NT2/D1 (cell line): ENCODE measurements at places on chromosomes 4 and X.

DNA sequence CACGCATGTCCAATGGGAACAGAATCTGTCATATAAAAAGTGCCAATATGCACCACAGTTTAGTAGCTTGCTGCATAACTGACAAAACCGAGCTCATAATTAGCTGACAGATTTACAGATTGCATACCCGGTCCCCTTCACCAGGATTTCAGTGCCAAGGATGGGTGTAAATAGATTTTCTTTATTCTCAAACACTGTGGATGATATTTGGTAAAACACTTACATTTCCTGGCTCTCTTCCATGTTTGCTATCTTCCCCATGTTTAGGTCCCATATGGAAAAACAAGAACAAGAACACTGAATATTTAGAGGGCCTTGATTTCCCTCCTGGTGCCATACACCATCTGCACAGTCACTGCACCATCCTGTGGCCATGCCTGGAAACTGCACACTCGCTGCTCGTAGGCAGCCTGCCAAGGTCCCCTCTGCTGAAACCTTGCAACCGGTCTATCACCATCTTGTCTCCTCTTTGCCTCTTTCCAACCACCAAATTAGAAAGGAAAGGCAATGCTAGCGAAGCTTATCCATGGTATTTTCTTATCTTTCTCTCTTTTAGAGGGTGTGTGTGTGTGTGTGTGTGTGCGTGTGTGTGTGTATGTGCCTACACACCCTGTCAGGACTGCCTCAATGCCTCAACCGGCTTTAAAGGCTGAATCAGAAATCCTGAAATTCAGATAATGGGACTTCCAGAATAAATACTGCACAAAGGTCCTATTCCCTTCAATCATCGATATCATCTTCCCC, 124.2 kb upstream of the MBNL3 start:
- no peak for DNase-seq

- no peak for DNase-seq
Observed at GRCh38 chr4:38738940-38739803, 43.6 kb downstream of the TLR10 start.

GRCh38 chrX:118392716-118393115, 46.8 kb downstream of the WDR44 start:
- no peak for DNase-seq

DNA sequence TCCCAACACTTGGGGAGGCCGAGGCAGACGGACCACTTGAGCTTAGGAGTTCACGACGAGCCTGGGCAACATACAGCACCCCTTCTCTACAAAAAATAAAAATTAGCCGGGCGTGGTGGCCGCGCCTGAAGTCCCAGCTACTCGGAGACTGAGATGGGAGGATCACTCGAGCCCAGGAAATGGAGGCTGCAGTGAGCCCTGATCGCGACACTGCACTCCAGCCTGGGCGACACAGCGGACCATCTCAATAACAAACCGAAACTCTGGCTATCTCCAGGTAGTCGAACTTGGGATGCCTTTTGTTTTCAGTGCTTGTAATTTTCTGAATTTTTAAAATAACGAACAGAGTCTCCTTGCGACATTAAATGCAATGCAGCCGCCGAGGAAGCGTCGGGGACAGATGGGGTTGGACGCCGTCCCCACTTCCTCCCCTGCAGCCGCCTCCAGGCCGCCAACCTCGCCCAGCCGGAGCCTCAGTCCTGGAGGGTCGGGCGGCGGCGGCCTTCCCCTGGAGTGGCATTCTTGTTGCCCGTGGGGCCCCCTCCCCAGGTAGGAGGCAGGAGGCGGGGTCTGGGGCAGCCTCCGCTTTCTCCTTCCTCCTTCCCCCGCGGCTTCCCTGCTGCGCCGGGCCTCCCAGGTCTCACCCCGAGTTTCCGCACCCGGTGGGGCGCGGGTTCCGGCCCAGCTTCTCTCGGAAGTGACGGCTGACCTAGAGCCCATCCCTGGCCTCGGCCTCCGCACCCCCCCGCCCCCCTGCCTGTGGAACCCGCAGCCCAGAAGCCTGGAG, 14.6 kb downstream of the HMX1 start:
- no peak for DNase-seq

- no peak for DNase-seq
Observed at GRCh38 chrX:14361435-14361834, 167.9 kb upstream of the GLRA2 start.

- DNase-seq = no peak
Observed at GRCh38 chr4:185909972-185910371, 98.0 kb upstream of the SORBS2 start.

DNA sequence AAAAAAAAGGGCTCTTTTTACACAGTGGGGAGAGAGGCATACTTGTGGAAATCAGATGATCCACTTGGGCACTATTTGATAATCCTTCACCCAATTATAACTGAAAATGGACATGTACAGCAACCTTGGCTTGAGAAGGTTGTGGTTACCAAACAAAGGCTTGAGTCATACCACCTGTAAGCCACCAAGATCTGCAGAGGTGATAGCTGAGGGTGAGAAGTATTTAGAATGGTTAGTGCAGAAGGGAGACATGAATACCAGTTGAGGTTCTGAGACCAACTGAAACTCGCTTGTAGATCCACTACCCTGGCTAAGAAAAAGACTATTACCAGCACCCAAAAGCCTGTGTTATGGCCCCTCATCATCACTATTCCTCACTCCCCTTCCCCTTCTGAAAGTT, 614.0 kb downstream of the STIM2 start:
- no peak for DNase-seq
